Pulmonary artery endothelial cell (primary cell): ENCODE measurements at places on chromosomes 3 and 15.

DNA sequence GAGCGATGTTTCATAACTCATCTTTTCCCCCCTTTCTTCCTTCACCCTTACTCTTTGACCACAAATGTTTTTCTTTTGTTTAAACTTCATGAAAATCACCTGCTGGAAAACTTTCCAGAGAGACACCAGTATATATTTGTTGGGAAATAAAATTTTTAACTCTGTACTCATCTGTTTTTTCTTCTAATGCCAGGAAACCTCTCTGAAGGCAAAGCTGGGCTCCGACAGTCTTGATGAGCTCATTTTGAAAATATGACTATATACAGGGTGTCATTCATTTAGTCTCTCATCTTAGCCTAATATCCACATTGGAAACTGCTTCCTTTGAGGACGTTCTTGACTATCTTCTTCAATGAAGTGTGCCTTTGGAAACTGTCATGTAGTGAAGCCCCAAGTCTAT is 339.6 kb upstream of the ROBO2 start:
- no peak for DNase-seq

DNA sequence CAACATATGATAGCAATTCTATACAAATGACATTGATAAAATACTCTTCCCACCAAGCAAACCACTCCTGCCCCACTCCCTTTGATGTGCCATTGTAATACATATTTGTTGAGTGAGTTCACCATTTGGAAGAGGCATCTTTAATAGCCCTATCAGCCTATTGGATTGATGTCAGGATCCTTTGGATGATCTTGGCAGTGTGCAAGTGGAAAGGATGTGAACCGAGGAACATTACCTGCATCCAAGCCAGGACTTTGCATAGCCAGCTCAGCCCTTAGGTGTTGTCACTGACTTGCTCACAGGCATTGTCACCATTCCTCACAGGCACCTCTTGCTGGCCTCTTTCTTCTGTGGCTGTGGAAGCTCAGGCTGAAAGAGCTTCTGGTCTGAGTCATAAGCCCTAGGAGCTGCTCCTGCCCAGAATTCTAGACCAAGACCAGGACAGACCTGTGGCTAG is 16.5 kb upstream of the TIMP4 start:
- no peak for DNase-seq

DNA sequence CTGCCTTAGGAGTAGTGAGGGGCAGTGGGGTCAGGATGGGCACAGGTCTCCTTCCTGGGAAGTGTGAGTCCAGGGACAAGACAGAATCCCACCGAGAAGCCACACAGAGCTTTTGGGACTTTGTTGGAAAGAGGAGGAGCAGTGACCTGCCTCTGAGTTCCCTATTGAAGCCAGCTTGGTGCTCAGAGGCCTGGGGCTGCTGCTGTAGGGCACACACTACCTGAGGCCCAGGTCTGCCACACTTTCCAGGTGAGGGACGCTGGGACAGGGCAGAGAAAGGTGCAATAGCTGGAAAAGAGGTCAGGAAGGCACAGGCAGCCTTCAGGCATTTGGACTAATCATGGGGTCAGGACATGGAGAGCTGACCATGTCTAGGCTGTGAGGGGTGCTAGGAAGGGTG is 67.7 kb downstream of the SCN5A start:
- no peak for DNase-seq

- no peak for DNase-seq
These were observed 106.8 kb upstream of the BOC start for GRCh38 chr3:113104357-113105092.

- DNase-seq: no peak
These were observed 35.7 kb upstream of the PARL start for GRCh38 chr3:183920416-183920815.

GRCh38 chr3:198030125-198030524 is 70.1 kb downstream of the LMLN start:
- DNase-seq: no peak

- no peak for DNase-seq
These were observed 7.0 kb downstream of the EIF4A2 start for GRCh38 chr3:186790261-186790981.

DNA sequence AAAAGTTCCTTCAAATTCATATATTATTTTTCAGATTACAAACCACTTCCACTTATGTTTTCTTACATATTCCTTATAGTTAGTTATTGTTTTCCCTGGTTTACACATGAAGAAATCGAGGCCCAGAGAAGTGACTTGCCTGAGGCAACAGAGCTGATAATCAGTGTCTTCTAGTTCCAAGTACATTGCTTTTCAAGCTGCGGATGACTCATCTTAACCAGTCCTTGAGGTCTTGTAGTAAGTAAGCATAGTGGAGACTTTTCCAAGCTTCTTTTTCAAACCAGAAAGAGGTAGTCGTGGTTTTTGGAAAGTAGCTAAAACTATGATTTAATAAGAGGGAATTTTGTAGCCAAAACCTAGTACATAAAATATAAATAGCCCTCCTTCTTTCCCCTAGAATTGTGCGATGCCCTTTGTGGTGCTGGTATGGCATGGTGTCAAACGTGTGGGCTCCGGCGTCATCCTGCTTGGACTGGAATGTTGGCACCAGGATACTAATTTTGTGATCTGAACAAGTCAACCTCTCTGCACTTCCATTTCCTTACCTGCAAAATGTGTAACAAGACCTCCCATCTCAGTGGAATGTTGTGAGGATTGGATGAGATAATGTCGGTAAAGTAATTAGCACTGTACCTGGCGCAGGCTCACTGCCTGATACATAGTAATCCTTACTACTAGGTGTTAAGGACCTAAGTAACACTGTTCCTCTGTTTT is 19.0 kb upstream of the DLG1 start:
- DNase-seq: no peak

GRCh38 chr3:23566499-23566898 is 239.3 kb upstream of the UBE2E1 start:
- no peak for DNase-seq

DNA sequence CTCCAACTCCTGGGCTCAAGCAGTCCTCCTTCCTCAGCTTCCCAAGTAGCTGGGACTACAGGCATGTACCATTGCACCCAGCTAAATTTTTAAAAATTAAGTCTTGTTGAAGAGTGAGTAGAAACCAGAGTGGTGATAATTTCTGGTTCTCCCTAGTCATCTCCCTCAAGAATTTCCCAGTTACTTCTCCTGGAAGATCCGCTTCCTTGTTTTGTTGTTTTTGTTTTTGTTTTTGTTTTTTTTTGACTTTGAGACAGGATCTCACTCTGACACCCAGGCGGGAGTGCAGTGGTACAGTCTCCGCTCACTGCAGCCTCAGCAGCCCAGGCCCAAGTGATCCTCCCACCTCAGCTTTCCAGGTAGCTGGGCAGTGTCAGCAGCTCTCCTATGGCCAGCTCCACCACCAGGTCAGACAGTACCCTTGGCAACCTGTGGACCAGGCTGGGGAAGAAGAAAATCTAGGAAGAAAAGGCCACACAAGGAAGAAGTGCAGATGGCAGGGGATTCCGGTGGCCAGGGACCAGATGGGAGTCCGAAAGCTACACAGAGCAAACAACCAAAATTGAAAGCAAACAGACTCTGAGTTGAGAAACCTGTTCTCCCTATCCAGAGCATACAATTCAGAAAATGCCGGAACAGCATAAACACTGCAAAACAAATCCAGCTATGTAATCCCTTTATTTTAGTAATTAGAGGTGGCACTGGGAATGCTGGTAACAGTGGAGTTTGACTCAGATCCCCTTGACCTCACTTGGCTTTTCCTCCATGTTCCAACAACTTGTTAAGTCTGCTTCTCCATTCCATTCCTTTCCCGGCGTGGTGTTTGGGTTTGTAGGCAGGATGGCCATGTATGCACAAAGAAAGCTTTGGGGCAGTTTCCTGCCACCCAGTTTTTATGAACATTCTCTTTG is 266.6 kb upstream of the CTDSPL start:
- no peak for DNase-seq

DNA sequence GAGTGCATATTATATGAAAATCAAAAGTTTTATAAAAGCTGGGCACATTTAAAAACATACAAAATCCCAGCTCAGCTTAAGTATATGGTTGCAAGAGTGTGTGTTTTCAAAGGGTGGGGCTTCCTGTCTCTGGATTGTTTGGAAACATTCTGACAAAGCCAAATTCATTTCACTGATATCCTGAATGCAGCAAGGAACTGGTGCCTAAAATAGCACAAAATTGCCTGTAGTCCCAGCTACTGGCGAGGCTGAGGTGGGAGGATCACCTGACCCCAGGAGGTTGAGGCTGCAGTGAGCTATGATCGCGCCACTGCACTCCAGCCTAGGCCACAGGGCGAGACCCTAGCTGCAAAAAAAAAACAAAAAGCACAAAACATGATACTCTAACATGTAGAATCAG is 13.0 kb upstream of the TJP1 start:
- DNase-seq: no peak

DNA sequence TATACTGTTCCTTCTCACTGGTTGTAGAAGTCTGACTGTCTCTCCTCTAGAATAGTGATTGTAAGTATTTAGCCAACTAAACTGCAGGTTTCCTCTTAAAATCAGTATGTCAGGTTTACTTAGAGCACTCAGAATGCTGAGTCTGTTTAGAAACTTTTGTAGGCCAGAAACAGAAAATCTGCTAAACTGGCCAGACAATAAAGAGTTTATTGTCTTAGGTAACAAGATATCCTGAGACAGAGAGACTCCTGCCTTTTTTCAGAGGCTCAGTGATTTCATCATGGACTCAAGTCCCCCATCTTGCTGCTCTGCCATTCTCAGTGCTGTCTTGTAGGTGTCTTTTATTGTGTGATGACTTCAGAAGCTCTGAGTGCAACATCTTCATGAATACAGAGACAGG is 279.0 kb downstream of the MFSD1 start:
- no peak for DNase-seq

- no peak for DNase-seq
These were observed 34.9 kb upstream of the POU1F1 start for GRCh38 chr3:87311309-87311708.

GRCh38 chr15:68821190-68821840 is 620 bp upstream of the ANP32A start:
- no peak for DNase-seq

GRCh38 chr15:100842756-100843730 is 36.6 kb upstream of the ALDH1A3 start:
- DNase-seq: peak; percentile 3
